ENCODE measurements at places on chromosomes 12 and 14.
A peak's percentile ranks its signal among the peaks of the same experiment; 100 is the strongest.

DNA sequence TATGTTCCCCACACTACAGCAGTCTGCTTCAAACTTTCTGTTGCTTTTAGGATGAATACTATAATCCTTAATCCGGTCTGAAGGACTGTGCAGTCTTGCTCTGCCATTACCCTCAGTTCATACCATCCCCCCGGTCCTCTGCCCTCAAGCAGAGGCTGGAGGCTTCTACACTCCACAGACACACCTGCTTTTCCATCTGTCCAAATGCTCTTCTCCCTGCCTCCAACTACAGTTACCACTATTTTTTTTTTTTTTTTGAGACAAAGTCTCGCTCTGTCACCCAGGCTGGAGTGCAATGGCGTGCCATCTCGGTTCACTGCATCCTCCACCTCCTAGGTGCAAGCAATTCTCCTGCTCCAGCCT is 19.3 kb upstream of the KCNH3 start:
- DNase-seq = no peak

DNA sequence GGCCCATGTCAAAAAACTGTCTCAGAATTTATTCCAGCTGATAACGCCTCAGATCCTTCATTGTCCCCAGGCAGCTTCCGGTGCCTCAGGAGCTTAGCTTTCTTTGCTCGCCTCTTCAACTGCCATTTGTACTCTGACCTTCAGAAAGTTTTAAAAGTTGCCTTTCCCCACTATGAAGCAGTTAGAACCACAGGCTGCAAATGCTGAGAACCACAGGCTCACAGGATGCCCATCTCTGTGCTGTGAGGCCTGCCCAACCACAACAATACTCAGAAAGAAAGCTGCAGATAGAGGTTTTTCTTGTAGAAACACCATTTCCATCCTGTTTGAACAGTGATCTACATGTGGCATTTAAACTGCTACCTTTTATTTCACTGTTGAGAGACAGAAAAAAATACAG is 131.1 kb downstream of the PRKCH start:
- DNase-seq = no peak

DNA sequence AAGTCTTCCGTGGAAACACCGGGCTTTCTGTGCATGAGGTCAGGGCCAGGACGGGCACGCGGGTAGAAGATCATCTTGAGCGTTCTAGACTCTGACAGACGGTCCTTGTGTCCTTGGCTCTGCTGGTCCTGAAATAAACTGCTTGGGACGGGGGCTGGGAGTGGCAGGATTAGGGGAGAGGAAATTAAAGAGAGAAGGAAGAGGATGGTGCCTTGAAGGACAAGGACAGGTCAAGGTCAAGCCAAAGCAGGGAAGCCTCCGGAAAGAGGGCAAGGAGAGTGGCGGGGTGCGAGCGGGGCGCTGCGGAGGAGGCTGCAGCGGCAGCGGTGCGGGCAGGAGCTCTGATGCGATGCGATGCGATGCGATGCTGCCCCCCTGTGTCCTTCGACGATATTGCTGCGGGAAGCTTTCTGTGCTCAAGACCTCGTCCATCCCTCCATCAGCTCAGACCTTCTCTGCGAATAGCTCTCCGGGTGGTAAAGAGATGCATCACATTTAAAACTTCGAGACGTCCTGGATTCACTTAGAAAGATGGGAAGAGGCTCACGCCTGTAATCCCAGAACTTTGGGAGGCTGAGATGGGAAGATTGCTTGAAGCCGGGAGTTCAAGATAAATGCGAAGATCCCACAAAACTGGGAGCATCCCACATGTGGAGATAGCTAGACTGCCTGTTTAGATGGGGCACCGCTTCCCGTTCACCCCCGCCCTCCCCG is 110.1 kb upstream of the TMEM132D start:
- DNase-seq = peak; percentile 69

- no peak for DNase-seq
Measured at GRCh38 chr12:18332173-18332572, 70.9 kb downstream of the PIK3C2G start.

DNA sequence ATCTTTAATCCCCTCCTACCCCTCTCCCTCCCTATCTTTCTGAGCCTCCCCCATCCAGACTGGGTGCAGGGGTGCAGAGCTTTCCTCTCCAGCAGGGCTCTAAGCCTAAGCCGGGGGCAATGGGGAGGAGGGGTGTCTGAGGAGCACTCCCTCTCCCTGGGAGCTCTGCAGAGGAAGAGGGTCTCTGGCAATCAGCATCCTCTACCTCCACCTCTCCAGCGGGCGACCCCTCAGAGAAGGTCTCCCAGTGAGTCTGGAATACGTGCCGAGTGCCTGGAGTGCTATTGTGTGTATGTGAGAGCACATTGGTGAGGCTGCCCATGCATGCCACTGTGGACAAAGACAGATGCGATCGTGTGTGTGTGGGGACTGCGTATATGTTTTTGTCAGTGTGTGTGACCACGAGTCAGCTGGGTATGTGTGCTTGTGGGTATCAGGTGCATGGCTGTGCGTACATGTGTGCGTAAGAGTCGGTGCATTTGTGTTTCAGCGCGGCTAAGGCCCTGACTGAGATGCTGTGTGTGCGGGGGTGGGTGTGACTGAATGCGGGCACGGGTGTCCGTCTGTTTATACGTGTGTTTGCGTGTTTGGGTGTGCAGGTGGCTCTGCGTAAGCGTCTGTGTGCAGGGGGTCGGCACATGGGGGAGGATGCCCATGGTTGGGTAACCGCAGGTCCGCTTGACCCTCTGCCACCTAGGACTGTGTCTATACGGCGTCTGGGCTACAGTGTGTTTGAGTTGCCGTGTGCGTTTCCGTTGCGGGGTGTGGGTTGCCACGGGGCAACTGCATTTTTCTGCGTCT is 905 bp upstream of the DLK1 start:
- no peak for DNase-seq

- no peak for DNase-seq
Measured at GRCh38 chr12:107033758-107034739, 47.1 kb upstream of the MTERF2 start.

DNA sequence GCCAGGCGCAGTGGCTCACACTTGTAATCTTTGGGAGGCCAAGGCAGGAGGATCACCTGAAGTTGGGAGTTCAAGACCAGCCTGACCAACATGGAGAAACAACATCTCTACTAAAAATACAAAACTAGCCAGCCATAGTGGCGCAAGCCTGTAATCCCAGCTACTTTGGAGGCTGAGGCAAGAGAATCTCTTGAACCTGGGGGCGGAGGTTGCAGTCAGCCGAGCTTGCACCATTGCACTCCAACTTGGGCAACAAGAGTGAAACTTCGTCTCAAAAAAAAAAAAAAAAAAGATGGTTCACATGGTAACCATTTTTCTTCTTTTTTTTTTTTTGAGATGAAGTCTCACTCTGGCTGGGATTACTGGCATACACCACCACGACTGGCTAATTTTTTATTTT is 35.3 kb downstream of the SLC2A14 start:
- no peak for DNase-seq

- no peak for DNase-seq
Measured at GRCh38 chr12:67816269-67816668, 167.7 kb downstream of the DYRK2 start.

DNA sequence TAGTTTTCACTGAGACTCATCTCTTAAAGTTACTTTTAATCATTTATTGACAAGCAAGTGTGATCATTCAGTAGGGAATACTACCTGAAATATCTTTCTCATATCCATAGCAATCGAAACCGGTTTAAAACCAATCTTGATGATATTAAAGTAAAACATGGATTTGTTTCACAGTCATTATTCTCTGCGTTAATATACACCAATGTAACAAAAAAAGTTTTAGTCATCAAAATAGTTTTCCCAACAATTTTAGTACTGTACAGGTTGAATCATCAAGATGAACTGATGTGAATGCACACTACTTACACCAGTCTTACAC is 137.0 kb upstream of the KRAS start:
- no peak for DNase-seq

DNA sequence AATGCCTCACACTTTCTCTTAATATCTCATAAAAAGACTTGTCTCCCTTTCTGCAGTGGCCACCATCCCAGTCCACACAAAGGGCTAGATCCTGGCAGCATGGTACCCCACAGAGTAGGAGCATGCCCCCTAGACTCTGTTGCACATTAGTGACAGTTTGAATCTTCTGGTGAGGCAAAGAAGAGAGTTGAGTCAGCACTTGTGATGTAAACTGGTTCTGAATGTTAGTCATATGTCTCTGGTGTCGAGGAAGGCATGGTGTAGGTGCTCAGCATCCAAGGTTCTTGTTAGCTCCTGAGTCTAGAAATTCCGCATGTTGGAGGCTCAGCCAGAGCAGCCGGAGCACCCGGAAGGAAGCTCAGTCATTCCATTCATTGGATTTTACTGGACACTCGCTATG is 9.8 kb downstream of the TTC9 start:
- no peak for DNase-seq

DNA sequence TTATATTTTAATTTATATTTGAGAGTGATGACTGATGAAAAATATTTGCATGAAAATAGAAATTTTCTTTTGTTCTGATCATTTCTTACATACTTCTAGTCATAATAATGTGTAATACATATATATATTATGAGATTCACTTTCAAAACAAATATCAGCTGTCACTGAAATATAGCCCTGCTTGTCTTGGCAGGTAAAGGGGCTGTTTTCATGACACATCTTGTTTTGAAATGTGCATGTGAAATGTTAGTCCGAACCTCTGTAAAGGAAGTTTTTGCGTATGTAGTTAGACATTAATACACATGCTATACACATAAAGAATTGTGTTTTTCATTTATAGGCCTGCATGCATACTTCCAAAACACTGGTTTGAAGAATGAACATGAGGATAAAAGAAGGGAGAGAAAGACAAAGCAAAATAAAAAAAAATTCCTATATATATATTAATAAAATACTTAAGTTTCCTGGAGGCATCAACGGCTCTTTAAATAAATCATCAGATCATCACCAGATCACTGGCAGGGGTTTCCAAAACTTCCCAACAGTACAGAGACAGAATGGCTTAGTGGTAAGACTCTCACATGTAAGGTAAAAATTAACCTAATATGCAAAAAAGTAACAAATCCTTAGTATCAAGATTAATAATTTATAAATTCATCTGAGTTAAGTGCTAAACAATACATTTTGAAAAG is 60.1 kb downstream of the SEL1L start:
- no peak for DNase-seq

GRCh38 chr14:22837114-22837749 is 847 bp downstream of the MMP14 start:
- peak; percentile 61 for DNase-seq

DNA sequence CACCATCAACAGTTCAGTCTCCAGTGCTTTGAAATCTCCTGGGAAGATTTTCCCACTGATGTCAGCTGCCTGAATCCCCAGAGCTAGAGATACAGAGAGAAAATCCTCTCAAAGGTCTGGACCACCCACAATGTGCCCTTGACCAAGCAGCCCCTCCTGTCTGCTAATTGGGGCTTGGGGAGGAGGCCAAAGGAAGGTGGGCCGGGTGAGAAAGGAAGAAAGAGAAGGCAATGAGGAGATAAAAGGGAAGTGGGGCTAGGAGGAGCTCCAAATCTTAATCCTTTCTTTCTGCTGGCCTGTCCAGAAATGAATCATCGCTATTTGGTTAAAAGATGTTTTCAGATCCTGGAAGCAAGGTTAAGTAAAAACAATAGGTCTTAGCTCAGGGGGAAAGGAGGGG is 322.9 kb downstream of the BCL11B start:
- no peak for DNase-seq

DNA sequence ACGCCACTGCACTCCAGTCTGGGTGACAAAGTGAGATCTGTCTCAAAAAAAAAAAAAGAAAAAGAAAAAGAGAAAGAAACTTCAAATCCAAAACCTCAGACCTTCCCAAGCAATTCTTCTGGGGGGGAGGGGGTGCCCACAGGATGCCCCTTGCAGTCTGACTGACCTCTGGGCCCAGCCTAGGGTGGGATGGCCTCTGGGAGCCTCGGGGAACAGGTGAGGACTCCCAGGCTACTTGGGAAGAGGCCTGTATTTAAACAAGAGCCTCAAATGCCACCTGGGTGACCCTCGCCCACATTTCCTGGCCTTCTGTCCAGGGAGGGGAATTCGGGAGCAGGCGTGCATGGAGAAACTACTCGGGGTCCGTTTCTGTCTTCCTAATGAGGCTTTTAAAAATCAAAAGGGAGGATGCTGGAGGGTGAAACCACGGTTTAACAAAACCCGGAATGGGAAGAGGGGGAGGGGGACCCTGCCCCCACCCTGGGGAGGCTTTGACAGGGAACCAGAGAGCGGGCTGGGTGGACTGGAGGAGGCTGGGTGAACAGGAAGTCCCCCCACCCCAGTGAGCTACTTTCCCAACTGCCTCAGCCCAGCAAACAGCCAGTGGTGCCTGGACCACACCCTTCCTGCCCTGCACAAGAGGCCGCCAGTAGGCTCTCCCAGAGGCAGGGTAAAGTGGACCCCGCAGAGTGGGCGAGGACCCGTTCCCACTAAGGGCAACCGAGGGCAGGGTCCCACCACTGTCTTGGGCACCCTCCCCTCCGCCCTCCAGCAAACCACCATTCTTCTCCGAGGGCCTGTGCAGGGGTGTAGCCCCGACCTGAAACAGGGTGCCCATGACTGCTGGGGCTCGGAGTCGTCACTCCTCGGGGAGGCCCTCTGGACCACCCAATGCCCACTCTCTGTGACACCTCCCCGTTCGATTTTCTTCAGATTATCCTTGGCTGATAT is 1.5 kb upstream of the FBRSL1 start:
- no peak for DNase-seq

DNA sequence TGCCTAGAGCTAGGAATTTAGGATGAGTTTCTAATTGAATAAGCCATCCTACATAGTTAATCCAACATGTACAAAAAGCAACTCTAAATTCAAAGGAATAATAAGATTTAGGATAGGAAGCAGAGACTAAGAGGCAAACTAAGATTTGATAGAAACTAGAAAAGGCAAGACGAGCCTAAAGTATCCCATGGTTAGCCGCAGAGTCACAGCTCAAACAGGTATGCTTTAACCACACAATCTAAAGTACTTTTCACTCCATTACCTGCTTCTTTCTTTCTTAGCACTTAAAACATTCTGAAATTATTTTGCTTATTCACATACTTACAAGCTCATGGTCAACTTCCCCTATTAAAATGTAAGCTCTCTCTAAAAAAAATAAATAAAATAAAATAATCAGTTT is 51.8 kb downstream of the OTOGL start:
- no peak for DNase-seq

DNA sequence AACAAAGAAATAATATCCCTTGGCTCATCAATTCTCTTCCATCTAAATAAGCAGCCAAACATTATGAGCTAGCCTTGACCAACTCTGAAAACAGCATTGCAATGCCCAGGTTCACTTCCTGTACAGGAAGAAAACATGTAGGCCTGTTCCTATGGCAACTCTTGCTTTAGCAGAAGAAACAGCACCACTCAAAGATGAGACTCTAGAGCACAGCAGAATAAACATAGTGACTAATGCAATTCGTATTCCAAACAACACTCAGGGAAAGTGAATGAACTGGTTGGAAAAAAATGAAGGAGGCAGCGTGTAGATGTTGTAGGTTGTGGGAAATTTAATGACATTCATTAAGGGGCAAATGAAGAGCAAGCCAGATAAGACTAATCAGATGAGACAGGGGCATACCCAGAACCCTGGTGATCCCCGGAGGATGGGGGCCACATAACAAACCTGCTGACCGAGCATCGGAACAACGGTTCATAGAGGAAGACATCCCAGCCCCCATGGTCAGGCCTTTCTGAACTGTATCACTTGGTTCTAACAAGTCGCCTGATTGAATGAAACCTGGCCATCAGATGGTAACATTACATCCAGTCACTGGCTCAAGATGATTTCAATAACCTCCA is 9.0 kb downstream of the ARHGDIB start:
- peak; percentile 97 for DNase-seq

GRCh38 chr12:41100572-41100971 is 87.5 kb upstream of the PDZRN4 start:
- no peak for DNase-seq
